ENCODE measurements at places on chromosomes 4 and X.

- DNase-seq, result no peak
Measured at GRCh38 chr4:134328741-134329140, 127.2 kb upstream of the PABPC4L start.

DNA sequence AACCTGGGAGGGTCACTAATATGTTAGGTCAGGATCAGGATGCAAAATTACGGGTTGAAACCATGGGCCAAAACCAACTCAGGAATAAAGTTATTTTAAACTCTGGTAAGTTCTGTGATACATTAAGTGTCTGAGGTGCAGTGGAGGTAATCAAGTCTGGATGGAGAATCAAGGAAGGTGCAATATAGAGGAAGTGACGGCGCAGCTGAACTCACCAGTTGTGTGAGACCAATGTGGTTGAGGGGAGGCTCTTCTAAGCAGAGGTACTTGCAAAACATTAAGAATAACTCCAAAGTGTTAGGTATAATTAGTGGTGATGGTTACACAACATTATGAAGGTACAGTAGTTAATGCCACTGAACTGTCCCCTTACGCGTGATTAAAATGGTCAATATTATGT lies 19.7 kb downstream of the GAB3 start:
- DNase-seq, result no peak

- DNase-seq, result no peak
Measured at GRCh38 chr4:82124932-82125786, 248.6 kb downstream of the HNRNPD start.

GRCh38 chr4:176844448-176844847 lies 51.7 kb upstream of the VEGFC start:
- DNase-seq, result no peak

DNA sequence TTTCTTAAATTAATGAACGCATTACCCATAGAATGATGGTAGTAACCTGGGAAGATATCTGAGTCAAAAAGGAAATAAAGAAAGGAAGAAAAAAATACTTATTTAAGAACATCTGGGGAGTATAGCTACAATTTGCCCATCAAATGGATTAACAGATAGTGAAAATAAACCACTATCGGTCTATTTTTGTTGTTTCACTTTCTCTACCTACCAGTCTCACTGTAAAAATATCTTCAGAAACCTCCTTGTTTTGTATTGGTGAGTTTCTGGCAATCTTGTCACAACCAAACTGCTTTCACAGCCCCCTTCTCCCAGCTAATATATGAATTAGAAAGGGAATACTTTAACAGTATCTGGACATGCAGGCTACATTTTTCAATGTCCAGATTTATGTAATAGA lies 783.5 kb downstream of the STPG2 start:
- no peak for DNase-seq

DNA sequence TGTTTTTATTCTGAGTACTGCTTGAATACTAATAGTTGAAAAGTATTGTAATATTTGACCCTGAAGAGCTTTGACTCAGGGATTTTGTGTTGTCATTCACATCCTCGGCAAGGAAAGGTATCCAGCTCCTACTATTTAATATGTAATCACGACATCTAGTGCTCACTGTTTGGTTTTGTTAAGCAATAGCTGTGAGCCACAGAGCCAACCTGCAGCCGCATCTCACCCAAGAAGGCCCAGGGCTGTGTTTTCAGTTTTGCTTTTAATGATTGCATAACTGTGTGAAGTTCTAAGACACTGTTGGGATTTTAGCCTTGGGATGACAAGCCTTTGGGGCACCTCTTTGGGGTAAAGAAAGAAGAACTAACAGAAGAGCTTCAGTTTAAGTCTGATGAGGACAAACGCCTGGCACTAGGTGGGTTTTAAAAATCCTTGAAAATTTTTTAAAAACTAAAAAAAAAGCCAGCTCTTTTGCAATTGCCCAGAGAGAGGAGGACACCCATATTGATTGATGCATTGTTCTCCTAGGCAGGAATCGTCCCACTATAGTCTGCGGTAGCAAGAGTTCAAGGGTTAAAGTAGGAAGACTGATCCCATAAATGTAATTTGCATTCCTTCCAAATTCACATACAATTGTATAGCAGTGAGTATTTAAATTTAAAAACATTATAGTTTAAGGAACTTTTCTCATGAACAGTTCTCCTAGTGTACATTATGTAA lies 157.8 kb downstream of the RELL1 start:
- no peak for DNase-seq

- DNase-seq, result no peak
Measured at GRCh38 chrX:115940888-115941332, 229.6 kb upstream of the AGTR2 start.

DNA sequence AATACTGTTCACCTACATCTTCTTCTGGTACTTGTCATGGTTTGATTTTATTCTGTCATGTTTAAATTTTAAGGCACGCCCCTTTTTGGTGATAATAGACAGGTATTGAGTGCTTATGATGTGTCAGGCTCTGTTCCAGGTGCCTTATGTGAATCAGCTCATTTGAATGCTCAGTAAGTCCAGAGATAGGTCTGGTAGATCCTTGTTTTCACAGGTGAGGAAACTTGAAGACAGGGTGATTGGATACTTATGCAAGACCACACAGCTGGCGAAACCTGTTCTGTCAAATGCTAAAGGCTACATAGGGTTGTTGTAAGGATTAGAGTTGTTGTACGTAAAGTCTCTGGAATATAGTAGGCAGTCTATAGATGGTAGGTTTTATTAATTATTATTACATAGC lies 9.6 kb upstream of the SLC25A14 start:
- no peak for DNase-seq

DNA sequence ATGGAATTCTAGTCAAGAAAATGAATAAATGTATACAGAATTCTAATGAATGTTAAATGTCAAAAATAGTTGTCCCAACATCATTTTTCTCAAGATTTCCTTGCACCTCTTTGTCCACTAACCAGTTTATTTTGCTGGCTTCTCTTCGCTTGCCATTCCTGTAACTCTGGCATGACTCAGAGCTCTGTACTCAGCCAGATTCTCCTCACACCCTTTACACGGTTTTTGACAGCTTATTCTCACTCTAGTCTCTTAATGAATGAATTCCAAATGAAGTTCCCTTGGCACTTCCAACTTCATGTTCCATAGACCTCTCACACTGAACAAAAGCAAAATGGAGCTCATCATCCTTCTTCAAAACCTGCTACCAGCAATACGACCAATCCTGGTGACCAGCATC lies 419.3 kb upstream of the SLIT2 start:
- DNase-seq, result no peak

DNA sequence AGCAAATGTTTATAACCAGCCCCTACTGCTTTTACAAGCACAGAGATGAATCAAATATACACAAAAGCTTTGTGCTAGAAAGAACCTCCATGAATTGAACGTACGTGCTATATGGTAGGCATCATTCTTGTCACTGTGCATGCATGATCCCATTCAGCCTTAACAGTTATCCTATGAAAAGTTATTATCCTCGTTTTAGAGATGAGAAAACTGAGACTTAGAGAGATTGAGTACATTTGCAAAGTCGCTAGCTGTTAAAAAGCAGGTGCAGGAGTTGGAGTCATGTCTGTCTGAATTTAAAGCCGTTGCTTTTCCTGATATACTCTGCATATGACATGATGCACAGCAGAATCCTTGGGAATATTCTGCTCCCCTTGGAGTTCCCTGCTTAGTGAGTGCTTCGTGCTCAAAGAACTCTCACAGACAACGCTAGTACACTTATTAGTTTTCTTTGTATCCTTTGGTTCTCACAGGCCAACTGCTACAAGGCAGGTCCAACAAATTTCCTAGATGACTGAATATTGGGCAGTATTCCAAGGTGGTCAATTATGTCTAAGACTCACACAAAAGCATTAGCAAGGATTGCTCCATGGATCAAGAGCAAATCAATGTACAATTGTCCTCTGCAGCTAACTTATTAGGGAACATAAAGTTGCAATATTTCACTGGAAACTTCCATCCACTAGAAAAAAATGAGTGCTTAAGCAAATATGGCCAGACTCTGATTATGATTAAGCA lies 42.8 kb upstream of the TRIM2 start:
- DNase-seq, result no peak

DNA sequence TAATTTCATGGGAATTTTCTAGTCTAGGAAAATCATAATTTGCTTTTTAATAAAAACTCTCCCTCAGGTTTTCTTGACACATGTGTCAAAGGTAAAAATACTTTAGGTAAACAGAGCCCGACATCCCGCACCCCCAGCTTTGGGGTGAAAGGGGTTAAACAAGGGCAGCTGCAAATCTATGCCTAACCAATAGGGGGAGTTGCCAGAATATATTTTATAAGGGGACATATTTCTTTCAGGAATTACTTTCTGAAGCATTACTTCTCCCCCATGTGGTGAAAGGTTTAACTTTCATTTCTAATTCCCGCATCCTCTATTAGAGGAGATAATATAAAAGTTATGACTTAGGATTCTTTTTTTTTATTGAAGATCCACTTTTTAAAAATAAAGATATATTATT lies 53.9 kb upstream of the HEPH start:
- no peak for DNase-seq

DNA sequence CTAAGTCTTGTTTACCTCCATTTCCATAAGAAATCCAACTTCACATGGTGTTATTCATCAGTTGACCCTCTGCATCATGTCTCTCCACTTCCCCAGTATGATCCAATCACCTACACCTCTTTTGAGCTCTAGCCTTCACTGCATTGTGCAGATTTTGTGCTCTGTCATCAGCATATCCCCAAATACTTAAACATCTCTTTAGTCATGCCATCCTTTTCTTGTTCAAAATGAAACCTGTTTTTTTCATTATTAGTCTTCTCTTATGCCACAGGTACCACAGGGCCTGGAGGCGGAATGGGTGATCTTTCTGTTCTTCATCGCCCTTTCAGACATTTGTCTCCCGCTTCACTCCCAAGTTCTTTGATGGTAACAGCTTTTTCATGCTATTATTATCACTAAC lies 382.7 kb upstream of the GALNTL6 start:
- DNase-seq, result no peak

- DNase-seq, result no peak
Measured at GRCh38 chr4:18049446-18049845, 27.9 kb upstream of the LCORL start.

DNA sequence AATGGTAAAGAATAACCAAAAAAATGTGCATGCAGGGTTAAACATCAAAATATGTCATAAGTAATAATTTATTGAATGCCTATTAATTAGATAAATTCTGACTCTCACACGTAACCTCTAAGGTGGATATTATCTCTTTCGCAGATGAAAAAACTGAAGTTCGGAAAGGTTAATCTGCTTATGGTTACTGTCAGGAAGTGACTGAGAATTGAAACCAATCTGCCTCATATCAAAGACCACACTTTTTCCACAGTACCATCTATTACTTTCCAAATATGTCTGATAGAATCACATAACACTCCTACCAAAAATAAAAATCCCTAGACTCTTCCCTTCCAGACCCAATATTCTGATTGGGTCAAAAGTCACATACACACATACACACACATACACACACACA lies 6.2 kb downstream of the CHIC2 start:
- no peak for DNase-seq
